ENCODE measurements at places on chromosomes 7 and 10. TPM values are rescaled to one million over a fixed set of nuclear protein-coding genes. Genes with fewer than 3 reads are reported as not detected.

DNA sequence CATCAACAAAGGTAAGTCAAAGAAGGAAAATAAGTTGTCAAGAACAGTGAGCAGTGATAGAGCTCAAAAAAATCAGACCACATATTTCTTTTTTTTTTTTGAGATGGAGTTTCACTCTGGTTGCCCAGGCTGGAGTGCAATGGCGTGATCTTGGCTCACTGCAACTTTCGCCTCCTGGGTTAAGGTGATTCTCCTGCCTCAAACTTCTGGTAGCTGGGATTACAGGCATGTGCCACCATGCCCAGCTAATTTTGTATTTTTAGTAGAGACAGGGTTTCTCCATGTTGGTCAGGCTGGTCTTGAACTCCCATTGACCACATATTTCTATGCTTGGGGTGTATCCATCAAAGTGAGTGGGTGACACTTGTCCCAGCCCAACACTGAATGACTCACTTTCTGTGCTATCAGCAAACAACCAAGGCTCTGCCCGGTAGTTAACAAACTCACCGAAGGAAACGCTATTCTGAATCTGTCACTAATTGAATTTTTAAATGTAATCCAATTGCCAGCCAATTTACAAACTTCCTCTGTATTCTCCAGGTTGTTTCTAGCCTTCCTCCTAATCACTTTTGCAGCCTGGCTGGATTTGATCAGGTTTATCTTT lies 19.6 kb upstream of the SMNDC1 start:
- no peaks in the 10 kb centered on the region for H3K27me3 ChIP-seq
- H3K27ac ChIP-seq: no peak overlapping the region
- H3K36me3 ChIP-seq: no peaks in the 10 kb centered on the region

GRCh38 chr10:46106410-46107255 lies 60.6 kb upstream of the MSMB start:
- no peaks in the 10 kb centered on the region for H3K36me3 ChIP-seq
- H3K4me3 ChIP-seq: peak overlapping the region; percentile 61
- no peak overlapping the region for H3K27ac ChIP-seq
- peaks cover 8% of the 10 kb centered on the region for H3K4me1 ChIP-seq

- no peaks in the 10 kb centered on the region for H3K36me3 ChIP-seq
- DNase-seq: no peak
- no peak overlapping the region for H3K27ac ChIP-seq
- no peaks in the 10 kb centered on the region for H3K27me3 ChIP-seq
- no peak overlapping the region for H3K4me3 ChIP-seq
Measured at GRCh38 chr7:42483886-42484285, 246.9 kb upstream of the GLI3 start.

Gene HKDC1
- total RNA-seq: not detected

DNA sequence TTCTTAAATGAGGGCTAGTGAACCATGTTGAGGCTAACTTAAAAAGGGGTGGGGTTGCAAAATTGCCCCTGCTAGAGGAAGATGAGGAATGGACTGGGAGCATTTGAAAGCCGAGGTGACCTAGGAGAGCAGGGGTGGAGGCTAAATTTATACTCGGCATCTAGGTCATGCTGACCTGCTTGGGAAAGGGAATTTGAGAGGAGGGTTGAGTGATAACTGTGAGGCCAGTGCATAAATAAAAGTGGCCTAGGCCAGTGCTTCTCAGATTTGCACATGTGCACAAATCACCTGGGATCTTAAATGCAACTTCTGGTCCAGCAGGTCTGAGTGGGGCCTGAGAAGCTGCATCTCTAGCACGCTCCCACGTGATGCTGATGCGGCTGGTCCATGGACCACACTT lies 70.4 kb downstream of the CDK1 start:
- no peaks in the 10 kb centered on the region for H3K27me3 ChIP-seq
- peak overlapping the region; percentile 88 for H3K27ac ChIP-seq
- peak; percentile 76 for DNase-seq
- H3K4me1 ChIP-seq: peaks cover 52% of the 10 kb centered on the region

DNA sequence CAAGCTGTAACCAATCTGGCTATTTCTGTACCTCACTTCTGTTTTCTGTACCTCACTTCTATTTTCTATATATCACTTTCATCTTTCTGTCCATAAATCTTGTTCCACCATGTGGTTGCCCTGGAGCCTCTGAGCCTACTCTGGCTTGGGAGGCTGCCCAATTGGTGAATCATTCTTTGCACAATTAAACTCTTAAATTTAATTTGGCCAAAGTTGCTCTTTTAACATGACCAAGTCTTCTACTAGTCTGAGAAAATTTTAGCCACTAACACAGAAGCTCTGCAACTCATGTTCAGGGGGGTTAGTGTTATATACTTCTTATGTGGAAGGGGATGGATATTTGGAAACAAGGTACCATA lies 503.5 kb downstream of the KIF20B start:
- H3K36me3 ChIP-seq: no peaks in the 10 kb centered on the region
- no peak for DNase-seq
- H3K27ac ChIP-seq: no peak overlapping the region
- no peaks in the 10 kb centered on the region for H3K27me3 ChIP-seq
- no peaks in the 10 kb centered on the region for H3K4me1 ChIP-seq
- no peak overlapping the region for H3K4me3 ChIP-seq

- no peaks in the 10 kb centered on the region for H3K36me3 ChIP-seq
- peaks cover 46% of the 10 kb centered on the region for H3K4me1 ChIP-seq
- H3K4me3 ChIP-seq: peak overlapping the region; percentile 82
- peak overlapping the region; percentile 95 for H3K27ac ChIP-seq
- peaks cover 6% of the 10 kb centered on the region for H3K27me3 ChIP-seq
Measured at GRCh38 chr7:100894860-100895700, 608 bp downstream of the ACHE start.

- no peak for DNase-seq
- H3K27ac ChIP-seq: no peak overlapping the region
- H3K4me3 ChIP-seq: no peak overlapping the region
Measured at GRCh38 chr7:22208799-22209198, 148.2 kb downstream of the RAPGEF5 start.

DNA sequence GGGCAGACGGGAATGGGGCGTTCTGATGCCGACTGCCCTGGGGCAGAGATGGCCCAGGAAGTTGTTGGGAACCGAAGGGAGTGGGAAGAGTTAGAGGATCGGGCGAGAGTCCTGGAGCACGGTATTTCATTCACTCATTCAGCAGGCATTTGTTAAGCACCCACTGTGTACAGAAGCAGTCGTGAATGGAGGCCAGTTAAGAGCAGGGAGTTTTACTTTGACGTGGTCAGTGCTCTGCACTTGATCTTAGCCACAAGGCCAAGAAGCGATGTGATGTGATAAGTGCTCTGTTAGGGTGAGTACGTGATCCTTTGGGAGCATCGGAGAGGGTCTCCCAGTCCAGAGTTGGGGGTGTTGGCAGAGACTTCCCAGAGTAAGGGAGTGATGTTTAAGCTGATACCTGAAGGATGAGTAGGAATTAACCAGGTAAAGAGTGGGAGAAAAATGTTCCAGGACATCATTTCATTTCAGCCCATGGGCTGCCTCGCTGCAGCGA lies 890 bp downstream of the ZFYVE27 start:
- H3K4me3 ChIP-seq: peak overlapping the region; percentile 96
- peaks cover 12% of the 10 kb centered on the region for H3K4me1 ChIP-seq
- H3K27ac ChIP-seq: peak overlapping the region; percentile 93
- no peaks in the 10 kb centered on the region for H3K27me3 ChIP-seq
- DNase-seq: no peak

GRCh38 chr7:73822319-73823173 lies 8.2 kb upstream of the CLDN4 start:
- peaks cover 7% of the 10 kb centered on the region for H3K4me1 ChIP-seq
- H3K27me3 ChIP-seq: no peaks in the 10 kb centered on the region
- H3K36me3 ChIP-seq: no peaks in the 10 kb centered on the region
- peak; percentile 53 for DNase-seq

- no peak overlapping the region for H3K4me3 ChIP-seq
- DNase-seq: peak; percentile 42
- no peaks in the 10 kb centered on the region for H3K36me3 ChIP-seq
- H3K4me1 ChIP-seq: peaks cover 39% of the 10 kb centered on the region
Measured at GRCh38 chr7:30800785-30801252, 29.6 kb downstream of the MINDY4 start.

GRCh38 chr10:27861781-27862180 lies 116.2 kb upstream of the MKX start:
- H3K27ac ChIP-seq: no peak overlapping the region
- no peak overlapping the region for H3K4me3 ChIP-seq
- H3K27me3 ChIP-seq: no peaks in the 10 kb centered on the region
- no peaks in the 10 kb centered on the region for H3K36me3 ChIP-seq

DNA sequence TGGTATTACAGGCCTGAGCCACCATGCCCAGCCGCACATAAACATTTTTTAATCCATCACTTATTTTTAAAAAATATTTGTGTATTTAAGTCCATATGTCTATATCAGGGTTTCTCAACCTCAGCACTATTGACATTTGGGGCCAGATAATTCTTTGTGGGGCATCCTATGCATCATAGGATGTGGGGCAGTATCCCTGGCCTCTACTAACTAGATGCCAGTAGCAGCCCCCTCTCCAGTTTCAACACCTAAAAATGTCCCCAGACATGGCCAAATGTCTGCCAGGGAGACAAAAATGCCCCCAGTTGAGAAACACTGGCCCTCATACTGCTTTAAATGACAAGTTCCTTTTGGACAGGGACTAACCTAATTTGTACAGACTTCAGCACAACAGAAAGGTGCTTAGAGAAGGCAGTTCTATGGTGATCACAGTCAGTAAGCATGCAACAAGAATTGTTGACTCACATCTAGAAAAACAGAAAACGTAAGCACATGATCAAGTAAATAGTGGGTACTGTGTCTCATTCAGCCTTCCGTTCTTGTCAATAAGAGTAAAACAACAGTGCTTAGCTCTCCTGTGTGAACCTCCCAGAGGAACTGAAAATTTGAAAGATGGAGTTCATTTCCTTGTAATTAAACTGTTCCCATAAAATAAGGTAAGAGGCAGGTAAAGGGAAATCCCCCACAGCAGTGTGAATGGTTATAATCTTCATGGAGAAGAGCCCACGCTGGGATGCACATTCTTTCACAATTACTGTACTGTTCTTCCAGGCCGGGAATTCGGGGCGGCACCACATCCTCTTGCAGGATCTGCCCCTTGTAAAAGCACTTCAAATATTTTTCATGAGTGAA lies 17.3 kb upstream of the ADRB1 start:
- H3K27ac ChIP-seq: no peak overlapping the region
- H3K36me3 ChIP-seq: no peaks in the 10 kb centered on the region
- DNase-seq: no peak
- H3K4me1 ChIP-seq: peaks cover 11% of the 10 kb centered on the region

GRCh38 chr10:103124420-103125096 lies 68.5 kb downstream of the NT5C2 start:
- H3K27ac ChIP-seq: peak overlapping the region; percentile 86
- DNase-seq: no peak
- no peaks in the 10 kb centered on the region for H3K27me3 ChIP-seq
- no peak overlapping the region for H3K4me3 ChIP-seq
- no peaks in the 10 kb centered on the region for H3K36me3 ChIP-seq

DNA sequence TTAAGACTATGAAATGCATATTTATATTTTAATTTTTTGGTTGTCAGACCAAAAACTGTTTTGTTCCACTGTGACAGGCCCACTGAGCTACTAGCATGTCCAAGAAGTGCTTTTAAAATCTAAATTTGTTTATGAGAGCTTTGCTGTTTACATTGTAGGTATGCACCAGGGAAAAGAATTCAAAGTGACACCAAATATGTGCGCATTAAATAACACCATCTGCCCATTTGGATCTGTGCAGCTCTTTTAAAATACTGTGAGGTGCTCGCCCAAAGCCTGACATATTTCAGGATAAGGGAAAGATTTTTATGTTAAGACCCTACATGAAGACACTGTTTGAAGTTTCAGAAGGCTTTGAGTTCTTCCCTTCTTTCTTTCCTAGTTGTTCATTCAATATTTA lies 162.9 kb downstream of the ST7 start:
- H3K36me3 ChIP-seq: no peaks in the 10 kb centered on the region
- no peaks in the 10 kb centered on the region for H3K27me3 ChIP-seq
- no peak overlapping the region for H3K27ac ChIP-seq
- no peak overlapping the region for H3K4me3 ChIP-seq

- peak overlapping the region; percentile 87 for H3K27ac ChIP-seq
- H3K36me3 ChIP-seq: no peaks in the 10 kb centered on the region
- no peaks in the 10 kb centered on the region for H3K27me3 ChIP-seq
- no peaks in the 10 kb centered on the region for H3K4me1 ChIP-seq
- no peak overlapping the region for H3K4me3 ChIP-seq
- DNase-seq: peak; percentile 17
Measured at GRCh38 chr7:12685550-12685949, 1.9 kb upstream of the ARL4A start.

GRCh38 chr10:100883312-100883821 lies 29.4 kb upstream of the SLF2 start:
- no peak for DNase-seq
- no peaks in the 10 kb centered on the region for H3K4me1 ChIP-seq
- peaks cover 2% of the 10 kb centered on the region for H3K27me3 ChIP-seq
- no peak overlapping the region for H3K27ac ChIP-seq
- H3K4me3 ChIP-seq: no peak overlapping the region

DNA sequence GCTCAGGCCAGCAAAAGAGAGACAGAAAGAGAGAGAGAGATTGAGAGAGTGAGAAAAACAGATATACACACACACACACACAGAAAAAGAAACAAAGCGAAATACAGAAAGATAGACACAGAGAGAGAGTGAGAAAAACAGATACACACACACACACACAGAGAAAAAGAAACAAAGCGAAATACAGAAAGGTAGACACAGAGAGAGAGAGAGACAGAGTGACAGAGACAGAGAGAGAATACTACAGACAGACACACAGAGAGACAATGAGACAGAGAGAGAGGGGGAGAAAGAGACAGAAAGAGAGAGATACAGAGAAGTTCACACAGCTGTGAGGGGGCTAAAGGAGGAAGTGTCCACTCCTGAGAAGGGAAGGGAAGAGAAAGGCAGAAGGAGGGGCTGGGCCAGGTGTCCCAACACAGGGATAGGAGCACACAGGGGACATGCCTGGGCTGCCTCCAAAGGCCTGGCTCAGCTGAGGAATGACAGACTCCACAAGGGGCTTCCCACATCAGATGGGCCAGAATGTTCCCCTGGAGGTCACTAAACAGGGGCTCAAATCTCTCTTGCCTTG lies 4.3 kb downstream of the GCK start:
- no peaks in the 10 kb centered on the region for H3K36me3 ChIP-seq
- H3K4me1 ChIP-seq: no peaks in the 10 kb centered on the region
- no peak overlapping the region for H3K27ac ChIP-seq
- no peak overlapping the region for H3K4me3 ChIP-seq
- no peak for DNase-seq

Gene HOGA1
- 0.92 TPM for total RNA-seq

DNA sequence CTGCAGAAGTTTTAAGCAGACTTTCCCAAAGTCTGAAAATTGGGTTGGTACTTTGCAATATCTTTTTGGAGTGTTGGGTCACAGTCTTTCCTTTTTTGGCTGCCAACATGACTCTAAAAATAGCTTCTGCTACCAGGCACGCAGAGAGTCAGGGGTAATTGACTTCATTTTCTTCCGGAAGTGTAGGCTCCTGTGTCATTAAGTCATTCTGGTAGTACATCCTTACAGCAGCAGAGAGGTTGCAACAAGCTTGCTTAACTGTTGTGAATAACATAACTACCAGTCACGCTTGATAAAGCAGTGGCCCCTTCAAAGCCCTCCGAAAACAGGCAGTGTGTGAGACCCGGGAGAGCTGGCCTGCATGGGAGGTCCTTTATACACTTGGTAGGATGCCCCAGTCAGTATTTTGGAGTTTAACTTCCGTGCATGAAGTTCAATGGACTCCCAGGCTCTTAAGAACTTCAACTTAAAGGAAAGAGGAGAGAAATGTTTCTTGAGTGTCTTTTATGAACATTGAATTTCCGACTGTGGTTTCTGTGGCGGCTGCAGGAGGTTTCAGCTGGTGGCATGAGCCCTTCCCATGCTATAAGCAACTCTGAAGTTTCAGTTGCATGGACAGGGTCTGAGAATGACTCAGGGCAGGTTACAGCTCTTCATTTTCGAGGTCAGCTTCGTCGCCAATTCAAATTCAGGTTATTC lies 310.7 kb downstream of the GALNT17 start:
- DNase-seq: no peak
- H3K27me3 ChIP-seq: no peaks in the 10 kb centered on the region
- H3K27ac ChIP-seq: no peak overlapping the region

All from gastrocnemius medialis (tissue), 4 donors.